ENCODE measurements at places on chromosomes 5 and 9. TPM values are rescaled to one million over a fixed set of nuclear protein-coding genes. Genes with fewer than 3 reads are reported as not detected.
A peak's percentile ranks its signal among the peaks of the same experiment; 100 is the strongest.

Gene ORM2
- not detected for total RNA-seq

Gene EDIL3
- total RNA-seq, result 26.9 TPM

Gene MYO10
- 11.0 TPM for total RNA-seq

Gene ZDHHC11
- total RNA-seq, result 2.3 TPM

Gene SELENOP
- 79.2 TPM for total RNA-seq

Gene ZNF454
- 1.3 TPM for total RNA-seq

Gene NUTM2G
- not detected for total RNA-seq

- no peak for ATAC-seq
These were observed 324.7 kb upstream of the GRAMD2B start for GRCh38 chr5:126098330-126099017.

GRCh38 chr9:112873773-112874405 is 16.8 kb downstream of the SLC46A2 start:
- no peak for ATAC-seq

DNA sequence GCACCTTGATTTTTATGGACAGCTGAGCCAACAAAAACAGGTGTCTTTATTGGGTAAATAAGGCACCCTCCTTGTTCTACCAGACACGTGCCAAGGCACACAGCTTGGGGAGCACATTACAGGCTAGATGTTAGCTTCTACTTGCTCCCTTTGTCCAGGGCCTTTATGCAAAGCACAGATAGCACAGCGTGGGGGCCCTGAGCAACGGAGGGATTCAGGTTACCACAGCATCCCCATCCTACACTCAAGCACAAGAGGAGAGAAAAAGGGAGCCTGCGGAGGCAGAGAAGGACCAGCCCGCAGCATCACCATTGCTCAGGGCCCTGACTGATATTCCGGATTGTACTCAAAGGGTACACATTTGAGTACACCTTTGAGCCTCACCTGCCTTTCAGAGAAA is 181.7 kb upstream of the KIF2A start:
- ATAC-seq, result no peak

GRCh38 chr5:56329652-56330051 is 96.5 kb upstream of the ANKRD55 start:
- no peak for ATAC-seq

GRCh38 chr9:27203783-27204182 is 93.2 kb downstream of the EQTN start:
- no peak for ATAC-seq

DNA sequence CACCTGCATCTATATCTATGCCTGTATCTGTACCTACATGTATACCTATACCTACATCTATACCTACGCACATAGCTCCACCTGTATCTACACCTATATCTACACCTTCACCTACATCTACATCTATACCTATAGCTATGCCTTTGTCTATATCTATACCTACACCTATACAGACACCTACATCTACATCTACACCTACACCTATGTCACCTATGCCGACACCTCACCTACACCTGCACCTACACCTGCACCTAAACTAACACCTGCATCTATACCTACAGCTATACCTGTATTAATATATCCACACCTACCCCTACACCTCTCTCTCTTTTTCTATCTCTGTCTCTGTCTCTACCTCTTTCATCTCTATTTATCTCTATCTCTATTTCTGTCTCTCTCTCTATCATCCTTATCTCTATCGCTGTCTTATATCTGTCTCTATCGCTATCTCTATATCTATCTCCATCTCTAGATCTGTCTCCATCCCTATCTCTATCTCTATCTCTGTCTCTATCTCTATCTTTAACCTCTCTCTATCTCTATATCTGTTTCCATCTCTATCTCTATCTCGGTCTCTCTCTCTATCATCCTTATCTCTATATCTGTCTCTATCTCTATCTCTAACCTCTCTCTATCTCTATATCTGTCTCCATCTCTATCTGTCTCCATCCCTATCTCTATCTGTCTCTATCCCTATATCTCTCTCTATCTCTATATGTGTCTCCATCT is 37.9 kb downstream of the IRX4 start:
- ATAC-seq, result no peak

- no peak for ATAC-seq
These were observed 139.7 kb downstream of the LRRC70 start for GRCh38 chr5:62718324-62718723.

DNA sequence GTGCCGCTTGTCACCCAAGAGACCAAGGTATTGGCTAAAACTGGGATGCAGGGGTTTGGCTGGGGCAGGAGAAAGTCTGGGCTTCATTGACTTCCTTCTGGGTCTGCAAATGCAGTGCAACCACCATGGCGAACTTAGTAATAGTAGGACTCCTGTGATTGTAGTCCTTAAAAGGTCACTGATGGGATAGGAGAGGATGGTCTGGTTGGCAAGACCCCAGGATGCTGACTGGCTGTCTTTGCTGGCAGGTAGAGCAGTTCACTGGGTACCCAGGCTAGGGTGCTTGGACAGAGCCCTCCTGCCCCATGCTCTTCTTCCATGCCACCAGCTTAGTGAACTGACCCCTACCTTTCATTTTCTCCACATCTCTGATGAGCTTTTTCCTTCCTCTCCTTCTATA is 37.2 kb downstream of the ANGPTL2 start:
- ATAC-seq, result no peak

GRCh38 chr9:70257991-70258691 is 637 bp upstream of the SMC5 start:
- peak; percentile 62 for ATAC-seq

GRCh38 chr9:72579880-72580550 is 58.6 kb downstream of the TMC1 start:
- ATAC-seq, result no peak

DNA sequence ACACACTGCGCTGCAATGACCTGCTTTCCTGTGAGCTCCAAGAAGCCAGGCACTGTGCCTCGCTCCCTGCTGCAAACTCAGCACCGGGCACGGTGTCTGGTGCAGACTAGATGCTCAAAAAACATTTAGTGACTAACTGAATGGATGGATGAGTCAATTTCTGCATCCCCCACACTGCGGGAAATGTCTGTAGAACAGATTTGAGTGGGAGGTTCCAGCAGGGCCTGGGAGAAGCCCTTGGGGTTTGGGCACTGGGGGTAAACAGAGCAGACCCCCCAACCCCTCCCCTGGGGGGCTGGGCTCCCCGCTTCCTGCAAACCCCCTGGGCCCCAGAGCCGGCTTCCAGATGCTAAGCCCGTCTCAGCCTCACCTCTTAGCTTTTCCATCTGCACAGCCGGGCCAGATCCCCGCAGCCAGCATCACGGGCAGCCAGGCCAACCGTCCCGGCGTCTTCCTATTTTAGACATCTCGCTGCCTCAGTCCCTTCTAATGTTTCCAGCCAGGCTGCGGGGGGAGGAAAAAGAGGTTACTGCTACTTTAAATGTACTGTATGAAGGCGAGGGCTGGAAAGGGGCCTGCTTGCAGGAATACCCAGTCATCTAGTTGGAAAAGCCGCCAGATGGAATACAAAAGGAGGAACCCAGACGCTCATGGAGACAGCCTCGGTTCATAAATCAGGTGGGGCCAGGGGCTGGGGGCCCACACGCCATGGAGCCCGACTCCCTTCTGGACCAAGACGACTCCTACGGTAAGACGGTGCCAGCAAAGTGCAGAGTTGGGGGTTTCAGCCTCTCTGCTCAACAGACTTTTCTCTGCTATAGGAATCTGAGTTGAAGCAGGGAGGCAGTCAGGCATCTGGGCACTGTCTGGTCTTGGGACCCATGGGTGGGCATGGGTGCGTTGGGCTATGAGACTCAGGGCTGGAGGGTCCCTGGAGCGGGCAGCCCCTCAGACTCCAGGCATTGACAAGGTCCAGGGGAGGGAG is 67.1 kb upstream of the GGTA1 start:
- peak; percentile 65 for ATAC-seq

- ATAC-seq, result no peak
These were observed 146.2 kb upstream of the GPR151 start for GRCh38 chr5:146662229-146662628.

GRCh38 chr5:91408710-91409109 is 25.6 kb upstream of the ARRDC3 start:
- no peak for ATAC-seq

DNA sequence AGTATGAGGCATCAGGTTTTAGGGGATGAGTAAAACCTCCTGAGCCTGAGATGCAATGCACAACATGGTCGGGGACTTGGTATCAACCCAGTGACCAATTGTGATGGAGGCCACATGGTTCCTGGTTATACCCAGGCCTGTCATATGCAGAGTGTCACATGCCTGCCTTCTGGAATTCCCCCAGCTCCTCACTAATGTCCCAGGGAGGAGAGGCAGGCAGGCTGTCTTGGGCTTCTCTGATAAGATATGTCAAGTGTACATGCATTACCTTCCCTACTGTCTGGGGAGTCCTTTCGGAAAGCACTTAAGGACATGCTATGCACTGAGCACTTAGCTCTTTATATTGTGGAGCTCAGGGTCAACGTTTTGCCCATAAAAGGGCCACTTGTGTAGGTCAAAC is 14.2 kb upstream of the PALM2AKAP2 start:
- ATAC-seq, result no peak

GRCh38 chr5:135655468-135655815 is 76.7 kb upstream of the CXCL14 start:
- no peak for ATAC-seq
